ENCODE measurements at places on chromosomes 4 and X. TPM values are rescaled to one million over a fixed set of nuclear protein-coding genes. Genes with fewer than 3 reads are reported as not detected.

OCIAD2 gene
- 43.1 TPM for total RNA-seq

GRCh38 chrX:13506574-13506973, 62.8 kb upstream of the EGFL6 start:
- DNase-seq = peak; percentile 63

GRCh38 chrX:133804072-133804471, 181.3 kb downstream of the GPC3 start:
- no peak for DNase-seq

DNA sequence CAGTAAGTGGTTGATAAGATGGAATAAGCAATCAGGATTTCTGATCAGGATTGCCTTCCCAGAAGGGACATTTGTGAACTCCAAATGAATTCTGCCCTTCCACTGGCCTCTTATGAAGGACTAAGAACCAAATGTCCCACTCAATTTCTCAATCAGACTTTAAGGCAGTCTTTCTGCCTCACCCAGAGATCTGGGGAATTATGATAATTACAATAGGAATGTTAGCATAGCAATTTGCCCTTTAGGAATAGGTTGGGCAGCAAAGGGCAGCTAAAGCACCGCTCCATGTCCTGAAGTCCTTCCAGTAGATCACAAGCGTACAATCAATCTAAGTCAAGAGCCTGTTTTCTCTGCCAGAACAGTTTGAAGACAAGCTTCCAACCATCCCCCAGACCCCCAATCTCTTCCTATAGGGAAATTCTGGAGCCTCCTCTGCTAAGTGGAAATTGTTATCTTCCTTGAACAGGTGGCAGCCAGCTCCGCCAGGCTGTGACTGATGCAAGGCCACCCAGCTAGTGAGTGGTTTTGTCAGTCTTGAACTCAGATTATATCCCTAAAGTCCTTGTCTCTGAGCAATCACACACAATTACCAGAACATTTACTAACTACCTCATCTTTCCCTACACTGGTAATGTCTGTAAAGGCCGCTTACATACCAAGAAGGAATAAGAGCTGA, 18.6 kb downstream of the NKX3-2 start:
- DNase-seq = no peak

Data from dermis blood vessel endothelial cell (primary cell).